Activated CD4-positive, alpha-beta T cell treated with anti-CD3 and anti-CD28 coated beads, Interleukin-2, amount 50 U/mL, for 48 hours (primary cell): ENCODE measurements at places on chromosomes 16 and 17.
A peak's percentile ranks its signal among the peaks of the same experiment; 100 is the strongest.

DNA sequence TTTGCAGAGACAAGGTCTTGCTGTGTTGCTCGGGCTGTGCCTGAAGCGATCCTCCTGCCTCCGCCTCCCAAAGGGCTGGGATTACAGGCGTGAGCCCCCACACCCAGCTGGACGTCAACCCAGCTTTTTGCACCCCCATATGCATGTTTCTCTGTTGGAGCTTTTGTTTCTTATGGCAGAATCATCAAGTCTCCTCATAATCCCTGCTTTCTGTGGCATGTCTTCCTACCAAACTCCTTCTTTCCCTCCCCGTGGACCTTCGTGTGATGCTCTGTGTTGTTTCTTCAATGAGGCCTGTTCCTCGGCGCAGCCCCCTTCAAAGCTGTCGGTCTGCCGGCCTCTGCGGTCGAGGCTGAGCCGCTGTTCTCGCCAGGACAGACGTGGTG, 71.6 kb downstream of the METRNL start:
- no peak for DNase-seq

DNA sequence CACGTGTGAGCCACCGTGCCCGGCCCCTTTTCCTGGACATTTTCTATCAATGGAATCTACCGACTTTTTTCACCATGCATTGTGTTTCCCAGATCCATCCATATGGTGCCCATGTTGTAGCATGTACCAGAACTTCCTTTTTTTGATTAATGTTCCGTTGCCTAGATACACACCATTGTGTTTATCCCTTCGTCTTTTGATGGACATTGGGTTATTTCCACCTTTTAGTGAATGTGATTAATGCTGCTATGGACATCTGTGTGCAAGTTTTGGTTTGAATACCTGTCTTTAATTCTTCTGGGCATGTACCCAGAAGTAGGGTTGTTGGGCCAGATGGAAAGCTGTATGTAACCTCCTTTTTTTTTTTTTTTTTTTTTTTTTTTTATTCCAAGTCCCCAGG, 79.8 kb downstream of the NT5M start:
- no peak for DNase-seq

DNA sequence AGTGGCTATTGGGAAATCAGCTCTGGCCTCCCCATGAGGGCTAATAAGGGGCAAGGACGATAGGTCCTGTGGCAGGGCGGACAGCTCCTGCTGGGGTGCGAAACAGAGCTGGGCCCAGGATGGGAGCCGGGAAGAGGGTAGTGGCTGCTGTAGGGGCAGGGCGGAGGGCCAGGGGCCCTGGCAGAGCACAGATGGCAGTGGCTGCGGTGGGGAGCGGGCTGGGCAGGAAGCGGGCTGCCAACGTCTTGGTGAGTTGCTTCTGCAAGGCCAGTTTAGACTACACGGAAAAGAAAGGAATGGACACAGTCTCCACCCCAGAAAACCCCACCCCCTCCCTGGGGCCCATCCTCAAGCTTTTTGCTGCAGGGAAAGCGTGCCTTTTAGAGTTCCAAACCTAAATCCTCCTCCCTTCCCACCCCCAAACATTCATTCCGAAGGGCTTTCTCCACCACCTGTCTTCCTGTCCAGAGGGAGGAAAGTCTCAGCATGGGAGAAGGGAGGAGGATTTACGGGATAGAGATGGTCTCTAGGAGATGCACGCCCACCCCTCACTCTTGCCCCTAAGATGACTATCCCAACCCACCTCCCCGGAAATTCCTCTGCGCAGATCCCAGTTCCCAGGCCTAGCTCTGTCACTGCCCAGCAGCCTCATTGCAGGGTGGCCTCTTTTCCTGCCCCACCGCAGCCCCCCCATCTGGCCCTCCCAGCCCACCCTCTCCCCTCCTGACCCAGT, 7.1 kb downstream of the NKIRAS2 start:
- DNase-seq: no peak

GRCh38 chr16:85393674-85394451, 219.3 kb upstream of the GSE1 start:
- DNase-seq: peak; percentile 75

DNA sequence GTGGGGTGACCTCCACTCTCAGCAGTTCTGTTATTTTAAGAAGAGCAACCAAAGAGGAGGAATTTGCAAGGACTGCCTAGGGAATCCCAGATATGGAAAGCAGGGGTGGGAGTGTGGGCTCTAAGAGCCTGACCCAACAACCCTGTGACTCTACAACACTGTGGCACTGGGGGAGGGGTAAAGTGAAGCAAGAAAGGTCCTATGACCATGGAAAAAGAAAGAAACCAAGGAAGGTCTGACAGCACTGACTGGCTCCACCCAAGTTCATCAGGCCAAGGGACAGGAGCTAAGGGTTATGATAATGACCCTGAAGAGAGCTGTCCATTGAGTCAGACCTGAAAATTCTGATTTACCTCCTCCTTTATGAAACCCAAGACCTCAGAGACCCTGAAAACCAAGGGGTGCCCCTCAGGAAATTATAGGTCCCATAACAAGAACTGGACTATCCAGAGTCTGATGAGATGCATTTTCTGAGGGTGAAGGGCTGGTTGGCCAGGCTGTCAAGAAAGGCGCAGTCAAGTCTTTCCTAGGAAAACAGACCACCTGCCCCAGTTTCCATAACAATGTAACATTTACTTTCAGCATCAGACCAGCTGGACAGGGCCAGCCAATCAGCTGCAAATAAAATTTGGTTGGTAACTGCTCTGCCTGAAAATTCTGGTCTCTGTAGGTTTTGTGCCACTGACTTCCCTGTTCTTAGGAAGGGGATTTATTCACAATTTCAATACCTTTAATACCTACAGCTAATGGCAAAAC, 53.8 kb upstream of the MTMR4 start:
- no peak for DNase-seq

- no peak for DNase-seq
Measured at GRCh38 chr17:80364091-80364691, 50.8 kb upstream of the ENDOV start.

DNA sequence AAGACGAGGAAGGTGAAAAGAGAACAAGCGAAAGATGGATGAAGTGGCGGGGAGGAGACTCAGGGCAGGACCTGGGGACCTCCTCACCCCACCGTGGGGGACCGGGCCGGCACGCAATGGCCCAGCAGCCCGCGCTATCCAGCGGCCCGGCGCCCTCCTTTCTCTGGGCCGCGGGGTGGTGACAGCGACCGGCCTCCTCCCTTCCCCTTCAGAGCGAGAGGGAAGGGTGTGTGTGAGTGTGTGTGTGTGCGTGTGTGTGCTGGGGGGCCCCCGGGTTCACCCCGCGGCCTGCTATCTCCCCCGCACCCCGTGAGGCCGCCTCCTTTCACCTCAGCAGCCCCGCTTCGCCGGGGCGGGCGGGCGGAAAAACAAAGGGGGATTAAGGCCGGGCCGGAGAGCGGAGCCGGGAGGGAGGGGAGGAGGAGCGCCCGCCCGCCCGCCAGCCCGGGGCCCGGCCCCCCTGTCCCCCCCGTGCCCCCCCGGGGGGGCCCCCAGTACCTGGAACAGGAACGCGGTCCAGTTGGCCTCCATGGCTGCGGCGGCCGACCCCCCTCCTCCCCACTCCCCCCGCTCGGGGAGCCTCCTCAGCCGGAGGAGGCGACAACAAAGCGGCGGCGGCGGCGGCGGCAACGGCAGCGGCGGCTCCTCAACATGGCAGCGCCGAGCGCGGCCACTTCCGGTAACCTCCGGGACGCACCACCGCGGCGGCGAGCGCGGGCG, at the start of gene VEZF1:
Gene VEZF1 (minus strand): TSS at position 674 of the 720 bp plus-strand sequence. CDS start 143 bp downstream, at position 531.
- peak; percentile 75 for DNase-seq

GRCh38 chr16:73356401-73357079, 308.6 kb upstream of the ZFHX3 start:
- DNase-seq: no peak

DNA sequence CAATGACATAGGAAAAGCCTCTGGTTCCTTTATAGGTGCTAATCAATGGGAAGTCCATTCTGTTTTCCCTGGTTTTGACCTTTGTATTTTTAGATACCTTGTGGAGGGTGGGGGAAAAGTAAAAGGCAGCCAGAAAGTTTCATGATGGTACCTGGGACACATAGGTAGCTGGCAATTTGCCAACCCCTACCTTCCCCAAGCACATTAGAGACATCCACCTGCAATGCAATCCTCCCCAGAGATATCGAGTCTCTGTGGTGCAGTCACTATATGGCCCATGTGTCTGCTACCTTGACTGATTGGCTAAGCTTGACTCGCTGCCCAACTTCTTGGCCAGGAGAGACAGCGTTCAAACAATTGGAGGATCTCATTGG, 86.4 kb downstream of the IRX3 start:
- DNase-seq: no peak

GRCh38 chr17:5241861-5242671, 7.4 kb upstream of the SCIMP start:
- DNase-seq: peak; percentile 16

DNA sequence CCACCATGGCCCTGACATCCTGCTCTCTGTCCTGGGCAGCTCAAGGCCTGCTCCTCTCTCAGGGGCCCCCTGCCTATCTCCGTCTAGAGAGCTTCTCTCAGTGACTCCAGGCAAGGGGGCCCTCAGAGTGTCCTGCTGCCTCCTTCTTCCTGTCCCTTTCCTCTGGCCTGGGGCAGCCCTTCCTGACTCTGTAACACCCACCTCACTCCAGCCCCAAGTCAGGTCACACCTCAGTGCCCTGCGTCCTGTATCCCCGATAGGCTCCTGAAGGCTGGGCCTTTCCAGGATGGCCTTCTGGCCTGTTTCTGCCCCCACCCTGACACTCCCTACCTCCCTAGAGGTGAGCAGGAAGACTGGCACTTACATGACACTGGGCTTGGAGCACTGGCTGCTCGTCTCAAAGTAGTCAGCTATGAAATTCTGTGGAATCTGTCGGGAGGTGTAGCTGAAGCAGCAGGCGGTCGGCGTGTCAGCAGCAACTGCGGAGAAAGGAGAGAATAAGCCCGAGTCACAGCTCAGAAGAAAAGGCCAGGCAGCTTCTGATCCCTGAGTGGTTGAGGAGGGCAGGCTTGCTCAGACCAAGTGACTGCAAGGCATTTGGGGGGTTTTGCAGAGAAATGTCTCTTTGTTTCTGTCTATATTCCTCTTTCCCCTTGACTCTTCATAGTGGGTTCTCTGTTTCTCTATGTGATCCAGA, 976 bp downstream of the CCL3L1 start:
- no peak for DNase-seq

DNA sequence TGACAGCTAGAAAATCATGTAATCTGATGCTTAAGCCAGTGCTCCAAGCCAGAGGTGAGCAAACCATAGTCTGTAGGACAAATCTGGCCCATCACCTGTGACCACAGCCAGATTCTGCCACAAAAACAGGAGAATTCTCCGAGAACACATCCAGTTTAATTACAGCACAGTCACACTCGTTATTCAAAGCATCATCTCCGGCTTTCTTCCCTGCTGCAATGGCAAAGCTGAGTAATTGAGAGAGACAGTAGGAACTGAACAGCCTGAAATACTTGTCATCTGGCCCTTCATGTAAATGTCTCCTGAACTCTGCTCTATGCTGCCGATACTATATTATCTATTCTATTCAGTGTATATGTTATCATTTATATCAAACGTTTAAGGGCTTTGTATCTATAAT, 121.4 kb upstream of the FOXF1 start:
- DNase-seq: no peak

DNA sequence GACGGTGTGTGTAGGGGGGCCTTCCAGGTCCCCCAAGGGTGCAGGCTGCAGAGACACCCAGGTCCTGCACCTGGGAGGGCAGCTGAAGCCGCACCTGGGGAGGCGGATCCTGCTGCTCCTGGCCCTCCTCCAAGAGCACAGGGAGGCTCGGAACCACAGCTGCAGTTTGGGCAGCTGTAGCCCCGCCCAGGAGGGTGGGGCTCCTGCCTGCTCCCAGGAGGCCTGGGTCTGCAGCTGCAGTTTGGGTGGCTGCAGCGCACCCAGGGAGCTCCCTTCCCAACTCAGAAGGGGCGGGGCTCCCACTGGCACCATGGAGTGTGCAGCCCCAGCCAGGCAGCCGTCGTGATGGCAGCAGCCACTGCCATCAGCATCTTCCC, 69.4 kb upstream of the NKD1 start:
- no peak for DNase-seq

GRCh38 chr16:69942627-69943170, 8.4 kb upstream of the CLEC18A start:
- no peak for DNase-seq

DNA sequence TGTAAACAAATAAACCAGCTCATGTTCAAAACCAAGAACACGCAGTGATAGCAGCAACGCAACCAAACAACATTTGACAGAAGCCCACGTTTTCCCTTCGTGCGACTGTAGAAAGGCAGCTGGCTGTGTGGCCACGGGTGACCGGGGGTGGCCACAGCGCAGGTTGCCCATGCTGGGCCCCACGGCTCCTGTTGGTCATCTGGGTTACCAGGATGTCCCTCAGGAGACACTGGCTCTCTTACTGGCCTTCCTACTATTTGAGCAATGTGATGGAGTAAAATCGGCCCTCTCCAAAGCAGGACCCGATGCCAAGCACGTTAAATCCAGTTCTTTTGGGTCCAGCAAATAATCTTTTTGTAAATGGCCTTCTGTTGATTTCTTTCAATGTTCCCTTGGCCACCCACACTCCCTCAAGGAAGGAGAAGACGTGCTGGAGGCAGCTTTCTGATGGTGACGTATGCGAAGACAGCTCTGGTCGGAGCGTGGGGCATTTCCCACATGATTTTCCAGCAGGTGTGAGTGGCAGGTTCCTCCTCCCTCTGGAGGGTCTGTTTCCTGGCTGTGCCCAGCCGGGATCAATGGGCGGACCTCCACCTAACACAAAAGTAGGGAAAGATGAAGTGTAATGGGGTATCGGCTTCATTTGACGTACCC, 143.1 kb upstream of the CHMP6 start:
- DNase-seq: no peak

GRCh38 chr17:76050538-76051467, 21.5 kb downstream of the SRP68 start:
- DNase-seq: no peak

- DNase-seq: no peak
Measured at GRCh38 chr17:44608727-44609435, 47.4 kb upstream of the MEIOC start.

- DNase-seq: no peak
Measured at GRCh38 chr17:42697108-42697811, 14.9 kb downstream of the CNTNAP1 start.

DNA sequence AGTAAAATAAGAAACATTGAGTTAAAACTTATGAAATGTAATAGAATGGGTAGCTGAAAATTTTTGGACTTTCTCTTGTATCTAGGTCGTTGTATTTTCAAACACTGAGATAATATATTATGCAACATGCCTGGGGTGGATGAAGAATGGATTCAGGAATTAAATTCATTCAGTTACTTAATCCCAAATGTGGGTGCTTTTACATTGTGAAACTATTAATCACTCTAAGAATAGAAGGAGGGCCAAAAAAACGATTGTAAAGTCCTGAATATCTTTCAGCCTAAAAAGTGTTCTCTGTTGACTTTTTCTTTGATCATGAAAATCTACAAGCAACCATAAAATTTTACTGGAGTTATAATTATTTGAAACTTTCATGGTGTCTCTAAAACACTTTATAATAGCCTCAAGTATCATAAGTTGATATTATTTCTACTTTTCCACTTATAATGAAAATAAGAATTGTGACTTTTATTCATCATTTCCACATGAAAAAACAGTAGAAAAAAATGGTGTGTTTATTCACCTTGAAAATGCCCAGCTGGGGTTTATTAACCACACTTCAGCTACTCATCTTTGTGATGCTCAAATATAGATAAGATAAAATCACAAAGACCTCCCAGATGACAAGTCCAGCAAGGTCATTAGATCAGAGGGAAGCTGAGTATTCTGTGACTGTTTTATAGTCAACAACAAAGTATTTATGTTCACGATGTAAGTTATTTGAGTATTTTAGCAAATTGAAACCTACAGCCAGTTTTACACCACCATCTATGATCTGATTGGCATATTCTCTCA, 619.9 kb upstream of the SOX9 start:
- no peak for DNase-seq

GRCh38 chr17:63675231-63675606, 24.7 kb downstream of the LIMD2 start:
- no peak for DNase-seq
